ENCODE measurements at places on chromosomes 2 and 18.

GRCh38 chr2:236308855-236309668 lies 44.9 kb upstream of the ASB18 start:
- no peak for DNase-seq

GRCh38 chr18:9825571-9826073 lies 60.2 kb upstream of the TXNDC2 start:
- no peak for DNase-seq

GRCh38 chr2:217277646-217278398 lies 418.0 kb upstream of the TNP1 start:
- DNase-seq = no peak

DNA sequence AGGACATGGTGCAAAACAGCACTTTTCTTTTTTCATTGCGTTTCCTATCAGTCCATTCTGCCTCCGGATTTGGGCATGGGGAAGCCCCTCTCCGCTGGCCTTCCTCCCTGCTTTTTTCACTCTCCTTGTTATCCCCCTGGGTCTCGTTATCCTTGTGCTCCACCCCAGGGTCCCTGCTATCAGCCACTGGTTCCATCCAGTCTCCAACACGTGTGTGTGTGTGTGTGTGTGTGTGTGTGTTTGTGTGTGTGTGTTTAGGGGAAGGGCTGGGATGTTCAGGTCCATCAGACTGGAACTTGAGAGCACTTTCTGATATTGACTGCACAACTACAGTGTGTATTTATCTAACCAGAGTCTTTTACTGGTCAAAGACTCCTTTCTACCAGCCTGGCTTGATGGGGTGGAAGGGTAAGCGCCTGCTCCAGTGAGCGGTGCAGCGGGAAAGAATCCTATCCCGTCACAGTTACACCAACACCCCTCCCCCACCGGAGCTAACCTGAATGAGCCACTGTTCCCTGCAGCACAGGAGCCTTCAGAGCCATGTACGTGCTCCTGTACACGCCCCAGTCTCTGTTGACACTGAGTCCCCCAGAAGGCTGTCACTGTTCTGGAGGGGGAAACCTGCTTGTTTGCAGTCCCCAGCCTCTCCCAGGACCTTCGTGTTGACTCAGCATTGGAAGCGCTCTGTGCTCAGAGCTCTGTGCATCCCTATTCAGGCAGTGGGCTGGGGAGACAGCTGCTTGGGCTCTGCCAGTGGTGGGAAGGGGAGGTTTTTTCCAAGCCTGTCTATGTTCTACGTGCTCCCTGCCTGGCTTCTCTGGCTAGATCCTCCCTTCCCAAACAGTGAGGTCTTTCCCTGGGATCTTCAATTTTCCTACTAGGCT lies 4.6 kb downstream of the INHA start:
- no peak for DNase-seq

- DNase-seq = no peak
Observed at GRCh38 chr2:2673406-2673805, 342.3 kb upstream of the MYT1L start.

- no peak for DNase-seq
Observed at GRCh38 chr2:135311962-135312361, 219.1 kb downstream of the ZRANB3 start.

DNA sequence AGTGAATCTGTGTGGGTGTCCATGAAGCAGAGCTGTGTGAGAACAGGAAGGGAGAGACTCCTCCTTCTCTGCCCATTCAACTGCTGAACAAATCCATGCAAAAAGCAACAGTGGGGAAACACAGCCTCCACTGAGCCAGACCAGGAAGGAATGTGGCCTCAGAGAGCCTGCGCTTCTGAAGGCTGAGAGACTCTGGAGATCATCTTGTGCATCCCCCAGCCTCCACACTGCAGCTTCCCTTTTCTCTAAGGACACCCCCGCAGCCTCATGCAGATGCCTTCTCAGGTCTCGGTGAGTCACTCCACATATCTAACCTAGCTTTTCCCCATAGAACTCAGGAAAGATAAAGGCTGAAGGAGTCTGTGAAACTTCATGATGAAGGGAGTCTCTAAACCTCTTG lies 402.9 kb downstream of the TNS1 start:
- no peak for DNase-seq

DNA sequence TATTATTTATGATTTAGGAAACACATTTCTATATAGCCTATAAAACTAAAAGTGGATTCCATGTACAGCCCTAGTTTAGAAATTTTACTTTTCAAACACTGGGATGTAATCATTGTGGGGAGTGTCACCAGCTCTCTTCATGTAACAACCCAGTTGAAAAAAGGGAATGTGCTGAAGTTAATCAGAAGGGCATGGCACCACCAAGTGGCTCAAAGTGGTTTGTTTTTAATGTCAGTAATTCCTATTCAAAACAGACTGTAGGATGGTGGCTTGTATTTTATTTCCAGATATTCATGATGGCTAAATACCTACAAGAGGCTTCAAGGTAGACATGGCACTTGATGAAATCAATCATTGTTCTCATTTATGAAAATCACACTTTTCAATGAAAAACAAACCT lies 58.1 kb upstream of the TMEM182 start:
- no peak for DNase-seq

GRCh38 chr18:29009250-29009803 lies 832.4 kb upstream of the CDH2 start:
- no peak for DNase-seq

GRCh38 chr2:231927566-231927890 lies 1.3 kb upstream of the NPPC start:
- no peak for DNase-seq

GRCh38 chr18:35982409-35983114 lies 10.1 kb downstream of the RMP24 start:
- DNase-seq = no peak

DNA sequence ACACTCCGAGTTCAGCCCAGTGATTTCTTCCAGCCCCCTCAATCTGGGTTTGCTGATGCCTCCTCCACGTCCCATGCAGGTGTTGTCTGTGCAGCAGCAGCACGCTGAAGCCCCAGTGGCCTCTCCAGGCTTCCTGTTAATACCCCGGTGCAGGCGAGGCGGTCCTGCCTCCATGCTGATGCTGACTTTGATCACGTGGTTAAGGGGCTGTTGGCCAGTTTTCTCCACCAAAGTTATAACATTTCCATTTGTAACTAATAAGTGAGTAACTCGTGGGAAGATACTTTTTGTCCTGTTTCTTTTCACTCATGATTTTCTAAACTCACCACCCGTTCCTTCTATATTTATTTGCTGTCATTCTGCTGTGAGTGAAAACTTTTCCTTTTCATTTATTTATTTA lies 42.5 kb upstream of the TMEM18 start:
- no peak for DNase-seq

DNA sequence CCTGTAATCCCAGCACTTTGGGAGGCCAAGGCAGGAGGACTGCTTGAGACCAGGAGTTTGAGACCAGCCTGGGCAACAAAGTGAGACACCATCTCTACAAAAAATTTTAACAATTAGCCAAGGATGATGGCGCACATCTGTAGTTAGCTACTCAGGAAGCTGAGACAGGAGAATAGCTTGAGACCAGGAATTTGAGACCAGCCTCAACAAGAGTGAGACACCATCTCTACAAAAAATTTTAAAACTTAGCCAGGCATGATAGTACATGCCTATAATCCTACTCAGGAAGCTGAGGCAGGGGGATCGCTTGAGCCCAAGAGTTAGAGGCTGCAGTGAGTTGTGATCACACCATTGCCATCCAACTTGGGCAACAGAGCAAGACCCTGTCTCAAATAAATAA lies 7.0 kb downstream of the MEMO1 start:
- no peak for DNase-seq

- no peak for DNase-seq
Observed at GRCh38 chr2:173357346-173357745, 2.7 kb downstream of the CDCA7 start.

DNA sequence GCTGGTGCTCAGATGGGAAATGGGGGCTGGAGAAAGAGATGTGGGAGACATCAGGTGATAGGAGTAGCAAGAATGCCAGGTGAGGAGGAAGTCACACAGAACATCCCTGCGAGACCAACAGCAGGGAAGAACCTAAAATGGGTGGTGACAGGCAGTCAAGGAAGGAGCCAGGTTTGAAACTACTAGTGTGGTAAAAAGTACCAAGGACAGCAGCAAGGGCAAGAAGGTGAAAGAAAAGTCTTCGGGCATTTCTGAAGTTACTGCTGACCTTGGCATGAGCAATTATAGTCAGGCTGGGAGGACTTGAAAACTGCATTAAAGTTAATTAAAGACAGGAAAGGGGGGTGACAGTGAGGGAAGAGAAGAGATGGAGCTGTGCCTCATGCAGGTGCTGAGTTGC lies 410.4 kb downstream of the RAD51AP2 start:
- DNase-seq = no peak

GRCh38 chr18:42586601-42587000 lies 528.9 kb downstream of the RIT2 start:
- no peak for DNase-seq

DNA sequence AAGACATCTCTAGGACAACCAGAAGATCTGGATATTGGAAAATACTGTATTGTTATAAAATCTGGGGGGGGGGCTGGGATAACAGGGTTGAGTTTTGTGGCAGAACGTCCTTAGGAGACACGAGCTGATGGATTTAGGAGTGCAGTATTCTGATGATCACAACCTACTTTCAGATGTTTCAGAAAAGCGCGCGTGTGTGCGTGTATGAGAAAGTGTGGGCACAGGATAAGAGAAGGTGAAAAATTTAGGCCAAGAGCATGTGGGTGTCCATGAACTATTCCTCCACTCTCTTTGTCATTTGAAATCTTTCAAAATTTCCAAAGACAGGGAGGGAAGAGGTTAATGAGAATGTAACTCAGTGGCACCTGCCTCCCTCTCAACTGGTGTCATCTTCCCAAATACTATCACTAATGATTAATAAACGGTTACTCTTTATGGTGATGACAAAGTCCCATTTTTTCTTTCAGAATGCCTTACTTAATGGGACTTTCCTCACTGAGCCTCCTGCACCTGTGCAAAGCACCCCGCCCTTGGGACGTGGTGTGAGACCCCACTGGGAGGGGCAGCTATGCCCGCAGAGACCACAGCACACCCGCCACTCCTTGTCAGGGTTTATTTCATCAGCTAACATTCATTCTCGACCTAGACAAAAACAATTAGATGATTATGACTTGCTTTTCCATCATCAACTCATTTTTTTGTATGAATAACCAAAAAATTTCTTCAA lies 53.6 kb downstream of the HS6ST1 start:
- no peak for DNase-seq

- no peak for DNase-seq
Observed at GRCh38 chr2:183105402-183106134, 18.7 kb upstream of the NUP35 start.

DNA sequence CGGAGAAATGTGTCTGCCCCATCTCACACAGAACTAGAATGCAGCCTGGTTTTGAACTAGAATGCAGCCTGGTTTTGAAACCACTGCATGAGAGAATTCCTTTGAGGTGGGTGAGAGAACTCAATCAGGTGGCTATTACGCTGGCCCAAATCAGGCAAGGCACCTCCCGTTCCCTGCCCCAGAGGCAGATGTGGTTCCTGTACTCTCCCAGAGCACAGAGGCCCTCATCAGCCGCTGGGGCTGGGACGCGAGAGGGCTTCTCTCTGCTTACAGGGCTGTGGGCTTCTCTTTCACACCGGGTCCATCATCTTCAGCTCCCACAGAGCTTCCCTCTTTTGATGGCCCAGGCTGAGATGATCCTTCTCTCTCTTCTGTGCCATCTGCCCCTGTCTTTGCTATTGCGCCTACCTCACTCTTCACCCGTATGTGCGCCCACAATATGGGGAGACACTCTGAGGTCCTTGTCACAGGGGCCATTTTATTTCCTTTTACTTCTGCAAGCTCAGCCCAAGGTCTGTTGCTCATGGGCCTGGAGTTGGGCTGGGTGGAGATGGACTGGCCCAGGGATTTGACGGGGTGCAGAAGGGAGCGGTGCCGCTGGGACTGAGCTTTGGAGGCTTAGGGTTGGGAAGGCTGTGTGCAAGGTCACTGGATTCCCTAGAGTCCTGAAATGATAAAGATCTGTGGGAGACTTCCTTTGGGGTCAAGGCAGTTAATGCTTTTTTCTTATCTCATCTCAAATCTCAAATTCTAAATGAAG lies 84.4 kb upstream of the HS6ST1 start:
- no peak for DNase-seq

GRCh38 chr18:3345452-3345851 lies 83.5 kb downstream of the MYL12B start:
- no peak for DNase-seq

GRCh38 chr2:19028587-19029375 lies 329.6 kb downstream of the OSR1 start:
- DNase-seq = no peak

DNA sequence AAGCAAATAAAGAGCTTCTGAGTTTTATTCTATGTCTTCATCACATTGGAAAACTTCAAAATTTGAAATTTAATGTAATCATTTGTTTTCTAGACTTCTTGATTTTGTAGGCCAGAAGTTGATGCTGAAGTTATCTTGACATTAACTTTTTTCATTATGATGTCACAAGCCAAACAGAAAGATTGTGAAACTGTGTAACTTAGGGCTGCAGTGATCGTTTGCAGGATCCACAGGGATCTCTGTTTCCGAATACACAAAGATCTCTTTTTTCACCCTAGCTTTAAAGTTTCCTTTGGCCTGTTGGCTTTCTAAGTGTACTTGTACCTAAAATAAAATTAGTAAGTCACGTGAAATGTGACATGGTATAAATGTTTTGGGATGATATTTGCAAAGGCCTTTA lies 594.9 kb upstream of the CDH2 start:
- no peak for DNase-seq

- DNase-seq = no peak
Observed at GRCh38 chr2:37501113-37501512, 156.7 kb downstream of the QPCT start.

DNA sequence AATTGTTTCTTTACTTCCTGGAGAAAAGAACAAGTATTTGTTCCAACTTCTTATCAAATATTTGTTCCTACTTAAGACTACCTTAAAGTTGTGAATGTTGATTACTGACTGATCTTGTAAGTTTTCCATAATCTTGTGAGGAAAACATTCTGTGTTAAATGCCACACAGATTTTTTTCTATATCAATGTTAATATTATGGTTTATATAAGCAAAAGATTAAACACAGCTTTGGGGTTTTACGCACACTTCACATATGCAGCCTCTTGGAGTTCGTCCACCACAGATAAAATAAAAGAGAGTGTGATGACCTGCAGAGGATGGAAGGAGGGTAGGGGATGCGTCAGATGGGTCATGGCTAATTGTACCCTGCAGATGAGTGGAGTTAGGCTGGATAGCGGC lies 780.0 kb upstream of the SALL3 start:
- no peak for DNase-seq
